Vagina (tissue), 2 donors: ENCODE measurements at places on chromosomes 4 and X.

GRCh38 chr4:168683595-168683994 lies 186.7 kb downstream of the PALLD start:
- no peak for DNase-seq

- no peak for DNase-seq
These were observed 164.0 kb downstream of the STAG2 start for GRCh38 chrX:124125471-124125870.

- no peak for DNase-seq
These were observed 446 bp downstream of the EVC2 start for GRCh38 chr4:5707778-5708448.

- no peak for DNase-seq
These were observed 82.5 kb downstream of the TIGD2 start for GRCh38 chr4:89193843-89194242.

- no peak for DNase-seq
These were observed 65.5 kb downstream of the EDNRA start for GRCh38 chr4:147546349-147546748.
